Activated effector memory CD4-positive, alpha-beta T cell treated with anti-CD3 and anti-CD28 coated beads, Interleukin-2, amount 50 U/mL, for 16 hours (primary cell): ENCODE measurements at places on chromosomes 4 and X.

DNA sequence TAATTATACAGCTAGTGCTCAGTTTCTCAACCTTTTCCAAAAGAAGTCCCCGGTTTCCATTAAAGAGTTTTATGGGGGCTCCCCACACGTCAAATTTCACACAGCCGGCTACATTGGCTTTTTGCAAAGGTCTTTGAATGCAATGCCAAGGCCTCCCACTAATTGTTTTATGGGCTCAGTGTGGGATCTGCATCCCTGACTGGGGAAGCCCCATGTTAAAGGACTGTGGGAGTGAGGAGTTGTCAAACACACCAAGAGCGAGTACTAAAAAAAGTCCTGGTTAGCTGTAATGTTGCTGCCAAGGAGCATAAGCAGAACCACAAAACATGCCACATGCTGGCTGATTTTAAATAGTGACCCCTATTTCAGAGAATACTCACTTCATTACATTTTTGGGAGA, 162.6 kb downstream of the BMPR1B start:
- no peak for DNase-seq

GRCh38 chrX:21479695-21480270, 105.6 kb downstream of the CNKSR2 start:
- no peak for DNase-seq

DNA sequence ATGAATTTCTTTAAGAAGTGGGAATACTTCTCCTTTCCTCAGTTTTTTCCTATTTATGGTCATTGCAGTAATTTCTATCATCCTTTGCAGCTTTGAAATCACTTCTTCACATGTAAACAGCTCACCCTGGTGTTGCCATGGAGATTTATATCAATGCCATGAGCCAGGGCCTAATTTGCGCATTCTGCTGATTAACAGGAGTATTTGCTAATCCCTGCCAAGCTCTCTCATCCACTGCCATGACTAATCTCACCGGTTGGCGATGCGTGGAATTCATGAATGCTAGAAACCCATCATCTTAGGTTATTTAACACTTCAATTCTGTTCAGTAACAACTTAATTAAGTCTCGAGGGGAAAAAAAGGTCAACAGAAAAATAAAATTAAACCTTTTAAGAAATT, 11.8 kb upstream of the FGF13 start:
- no peak for DNase-seq

- no peak for DNase-seq
Measured at GRCh38 chr4:61996943-61997342, 796.8 kb downstream of the ADGRL3 start.

DNA sequence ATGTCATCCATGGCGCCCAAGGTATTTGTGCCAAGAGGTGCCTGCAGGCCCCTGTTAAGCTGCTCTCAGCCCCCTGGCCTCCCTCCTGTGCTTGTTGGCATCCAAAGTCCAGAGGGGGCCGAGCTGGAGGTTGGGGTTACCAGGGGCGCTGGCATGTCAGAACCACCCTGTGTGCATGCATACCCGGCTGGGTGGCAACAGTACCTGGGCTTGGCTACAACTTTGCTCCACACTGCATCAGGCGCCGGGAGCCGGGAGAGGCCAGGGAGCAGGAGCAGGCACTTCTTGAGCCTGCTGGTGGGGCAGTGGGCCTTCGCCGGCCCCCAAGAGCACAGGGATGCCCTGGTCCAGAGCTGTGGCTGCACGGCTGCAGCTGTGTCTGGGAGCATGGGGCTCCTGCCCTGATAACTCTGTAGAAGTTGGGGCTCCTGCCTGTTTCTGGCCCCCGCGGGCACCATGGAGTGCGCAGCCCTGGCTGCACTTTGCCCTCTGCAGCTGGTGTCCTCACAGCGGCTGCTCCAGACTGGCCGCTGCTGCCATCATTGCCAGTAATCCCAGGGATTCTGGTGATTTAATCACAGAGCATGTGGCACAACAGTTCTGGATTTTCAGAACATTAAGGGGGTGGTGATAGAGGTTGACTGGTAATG, 130.3 kb downstream of the ARHGAP10 start:
- no peak for DNase-seq

DNA sequence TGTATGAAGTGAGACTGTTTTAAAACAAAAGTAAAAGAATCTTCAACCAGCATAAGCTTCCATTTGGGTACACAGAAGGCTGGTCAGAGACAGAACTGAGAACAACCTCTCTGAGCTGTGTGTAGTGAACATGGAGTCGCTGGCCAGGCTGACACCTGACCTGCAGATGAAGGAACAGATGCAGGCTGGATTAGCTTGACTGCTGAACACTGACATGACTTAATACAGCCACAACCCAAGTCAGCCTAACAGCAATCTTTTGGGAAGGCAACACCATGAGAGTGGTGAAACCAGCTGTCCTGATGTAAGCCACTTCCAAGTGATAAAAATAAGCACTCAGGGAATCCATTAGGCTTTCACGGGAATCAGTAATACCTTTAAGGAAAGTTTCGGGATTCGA, 10.1 kb downstream of the SCARB2 start:
- DNase-seq, result no peak

DNA sequence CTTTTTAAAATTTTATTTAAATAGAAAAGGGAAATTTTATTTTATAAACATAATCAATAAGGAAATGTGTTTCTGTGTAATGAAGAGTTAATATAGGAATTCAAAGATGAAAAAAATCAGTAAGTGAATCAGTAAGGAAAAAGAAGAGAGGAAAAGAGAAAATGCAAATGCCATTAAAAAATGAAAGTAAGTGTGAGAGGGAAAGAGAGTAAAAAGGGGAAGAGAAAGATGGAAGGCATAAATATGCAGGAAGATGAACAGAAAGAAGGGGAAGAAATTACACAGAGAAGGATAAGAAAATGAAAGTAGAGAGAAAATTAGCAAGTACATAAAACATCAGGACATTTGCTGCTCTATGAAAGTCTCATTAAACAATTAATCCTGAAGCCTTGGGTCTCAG, 349.9 kb downstream of the FSTL5 start:
- DNase-seq, result no peak

GRCh38 chrX:2495595-2495994, 5.2 kb downstream of the DHRSX start:
- peak; percentile 53 for DNase-seq

- DNase-seq, result no peak
Measured at GRCh38 chrX:17030092-17030491, 83.6 kb downstream of the REPS2 start.

DNA sequence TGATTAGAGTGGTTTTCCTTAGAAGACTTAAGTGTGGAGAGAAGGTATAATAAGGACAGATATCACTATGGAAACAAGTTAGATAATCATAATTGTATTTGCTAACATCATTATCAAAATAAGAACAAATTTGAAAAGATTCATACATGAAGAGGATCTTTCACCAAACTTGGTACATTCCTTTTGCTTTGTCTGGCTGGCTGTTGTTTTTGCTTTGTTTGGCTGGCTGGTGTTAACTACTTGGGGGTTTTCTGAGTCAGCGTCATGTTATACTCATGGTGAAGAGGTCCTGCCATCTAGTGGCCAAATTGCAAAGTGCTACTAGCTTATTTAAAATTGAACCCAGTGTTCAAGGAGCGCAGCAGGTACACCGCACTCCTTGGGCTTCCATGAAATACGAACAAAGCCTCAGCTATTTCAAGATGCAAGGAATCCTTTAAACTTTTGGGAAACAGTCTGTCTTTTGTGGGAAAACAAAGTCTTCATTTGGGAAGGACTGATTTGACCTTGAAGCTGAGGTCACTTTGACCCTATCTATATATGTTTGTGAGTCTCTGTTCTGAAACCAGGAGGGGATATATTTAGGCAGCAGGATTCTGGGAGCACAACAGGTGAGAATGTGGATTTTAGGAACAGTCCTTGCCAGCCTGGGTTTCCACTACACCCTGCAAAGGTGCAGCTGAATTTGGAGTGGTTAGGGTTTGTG, 129.7 kb downstream of the PLS3 start:
- DNase-seq, result no peak

GRCh38 chrX:45747905-45748304, 547.2 kb upstream of the DIPK2B start:
- DNase-seq, result no peak

DNA sequence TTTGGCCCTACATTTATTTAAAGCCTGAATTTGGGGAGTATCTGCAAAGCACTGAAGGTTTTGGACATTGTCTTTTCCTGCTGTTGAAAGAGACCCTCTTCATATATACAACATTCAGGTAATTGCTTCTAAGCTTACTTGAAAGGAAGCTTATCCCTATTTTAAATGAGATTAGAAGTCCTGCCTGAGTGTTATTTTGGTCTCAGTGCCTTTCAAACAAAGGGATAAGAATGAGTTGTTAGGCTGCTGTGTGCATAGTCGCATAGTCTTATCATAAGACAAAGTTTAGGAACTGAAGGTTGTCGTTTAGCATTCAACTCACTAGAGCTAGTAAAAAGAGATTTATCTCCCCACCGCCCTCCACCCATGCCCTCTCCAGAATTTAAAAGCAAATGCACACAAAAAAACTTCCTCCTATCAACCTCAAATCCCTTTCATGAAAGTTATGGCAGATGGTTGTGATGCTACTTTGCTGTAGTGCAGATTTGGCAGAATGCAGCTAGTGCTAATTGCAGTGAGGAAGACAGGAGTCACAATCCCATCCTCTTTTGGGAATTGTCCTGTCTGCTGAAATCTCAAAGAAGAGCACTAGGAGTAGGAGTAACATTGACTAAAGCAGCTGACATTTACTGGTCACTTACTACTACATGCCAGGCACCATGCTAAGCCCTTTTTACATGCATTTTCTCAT, 5.8 kb downstream of the HERC3 start:
- no peak for DNase-seq

GRCh38 chrX:18698737-18699650, 8.5 kb upstream of the PPEF1 start:
- DNase-seq, result no peak

DNA sequence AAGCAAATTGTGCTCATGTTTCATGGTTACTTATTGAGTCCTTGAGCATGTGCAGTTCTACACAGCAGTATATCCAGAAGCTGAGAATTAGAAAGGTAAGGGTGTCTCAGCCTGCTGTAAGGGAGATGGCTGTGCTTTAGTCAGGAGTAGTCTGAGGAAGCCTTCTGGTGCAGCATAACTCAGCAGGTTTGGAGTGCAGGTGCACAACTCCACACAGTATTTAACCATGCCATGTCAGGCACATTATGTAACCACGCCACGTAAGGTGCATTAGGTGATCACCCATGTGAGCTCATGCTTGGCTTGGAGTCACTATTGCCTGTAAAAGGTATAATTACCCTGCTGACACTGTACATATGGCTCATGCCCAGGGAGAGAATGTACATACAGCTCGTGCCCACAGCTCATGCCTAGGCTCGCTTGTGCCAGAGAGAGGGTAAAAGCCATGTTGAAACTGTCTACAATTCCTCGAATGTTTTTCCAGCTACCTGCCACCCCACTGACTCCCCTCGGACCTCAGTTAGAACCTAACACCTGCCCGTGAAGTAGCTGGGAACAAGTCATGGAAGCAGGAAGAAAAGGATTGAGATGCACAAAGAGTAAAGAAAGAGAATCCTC, 37.8 kb downstream of the UCHL1 start:
- DNase-seq, result no peak

- DNase-seq, result no peak
Measured at GRCh38 chr4:72591547-72592454, 22.8 kb upstream of the ADAMTS3 start.

DNA sequence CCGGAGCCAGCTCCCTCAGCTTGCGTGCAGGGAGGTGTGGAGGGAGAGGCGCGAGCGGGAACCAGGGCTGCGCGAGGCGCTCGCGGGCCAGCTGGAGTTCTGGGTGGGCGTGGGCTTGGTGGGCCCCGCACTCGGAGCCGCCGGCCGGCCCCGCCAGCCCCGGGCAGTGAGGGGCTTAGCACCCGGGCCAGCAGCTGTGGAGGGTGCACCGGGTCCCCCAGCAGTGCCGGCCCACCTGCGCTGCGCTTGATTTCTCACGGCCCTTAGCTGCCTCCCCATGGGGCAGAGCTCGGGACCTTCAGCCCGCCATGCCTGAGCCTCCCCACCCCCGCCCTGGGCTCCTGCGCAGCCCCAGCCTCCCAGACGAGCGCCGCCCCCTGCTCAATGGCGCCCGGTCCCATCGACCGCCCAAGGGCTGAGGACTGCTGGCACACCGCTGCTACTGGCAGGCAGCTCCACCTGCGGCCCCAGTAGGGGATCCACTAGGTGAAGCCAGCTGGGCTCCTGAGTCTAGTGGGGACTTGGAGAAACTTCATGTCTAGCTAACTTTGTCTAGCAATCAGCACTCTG, 37.8 kb upstream of the SMARCAD1 start:
- no peak for DNase-seq

GRCh38 chrX:19566359-19567222, 51.3 kb upstream of the MAP3K15 start:
- peak; percentile 72 for DNase-seq

DNA sequence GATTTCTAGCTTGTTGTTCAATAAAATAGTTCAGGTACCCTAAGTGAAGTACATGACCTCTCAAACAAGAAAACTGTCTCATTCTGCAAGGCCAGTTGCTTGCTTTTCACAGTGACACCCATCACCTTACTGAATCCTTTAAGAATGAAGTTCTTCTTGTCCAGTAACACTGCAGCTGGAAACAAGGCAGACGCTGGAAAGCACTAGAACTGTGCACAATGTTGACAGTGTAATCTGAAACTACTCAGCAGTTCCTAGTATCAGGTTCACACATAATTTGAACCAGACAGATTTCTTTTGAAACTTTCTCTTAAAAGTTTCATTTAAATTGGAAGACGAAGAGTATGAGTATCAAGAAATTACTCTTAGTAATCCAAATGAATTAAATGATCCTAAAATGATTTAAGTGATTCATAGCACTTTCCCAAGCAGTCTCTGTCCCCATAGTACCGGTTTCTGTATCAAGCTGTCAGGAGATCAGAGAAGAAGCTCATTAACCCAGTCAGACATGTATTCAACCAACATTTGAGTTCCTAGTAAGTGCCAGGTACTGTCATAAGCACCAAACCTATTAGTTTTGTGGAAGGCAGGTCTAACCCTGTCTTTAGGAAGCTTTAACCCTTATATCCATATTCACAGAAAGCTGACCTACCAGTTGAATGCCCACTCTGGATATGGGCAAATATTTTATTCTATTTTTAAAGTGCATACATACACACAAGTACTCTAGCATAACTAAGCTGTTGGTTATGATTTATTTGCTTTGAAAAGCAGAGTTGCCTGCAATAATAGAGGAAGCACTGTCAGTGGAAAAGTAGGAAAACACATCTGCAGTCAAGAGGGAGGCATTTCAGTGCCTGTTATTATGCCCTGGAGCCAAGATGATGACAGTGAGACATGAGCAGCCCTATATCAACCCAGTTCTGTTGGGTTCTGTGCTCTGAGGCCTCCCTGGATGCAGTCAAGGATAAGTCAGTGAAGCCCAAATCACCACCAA, 63.6 kb downstream of the PALLD start:
- DNase-seq, result no peak
